Activated T-cell treated with anti-CD3 and anti-CD28 coated beads, Interleukin-2, amount 50 U/mL, for 1 hour (primary cell): ENCODE measurements at places on chromosomes 7 and 10.

DNA sequence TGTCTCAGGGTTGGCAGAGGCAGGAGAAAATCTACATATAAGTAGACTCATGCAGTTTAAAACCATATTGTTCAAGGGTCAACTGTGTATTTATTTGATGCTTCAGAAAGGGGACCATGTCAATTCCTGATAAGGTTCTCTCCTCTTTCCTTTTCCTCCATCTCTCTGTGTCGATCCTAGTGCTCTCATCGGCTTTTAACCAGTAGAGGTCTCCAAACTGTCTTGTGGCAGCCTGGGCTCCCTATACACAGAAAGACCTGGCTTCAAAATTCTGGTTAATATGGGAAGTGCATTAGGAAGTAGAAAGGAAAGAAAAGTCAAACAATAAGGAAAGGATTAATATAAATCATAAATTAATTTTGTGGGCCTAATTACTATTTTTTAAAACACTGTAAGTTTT is 304.4 kb upstream of the C7orf33 start:
- DNase-seq = no peak

- DNase-seq = no peak
Observed at GRCh38 chr10:90407131-90407530, 450.7 kb downstream of the HTR7 start.

DNA sequence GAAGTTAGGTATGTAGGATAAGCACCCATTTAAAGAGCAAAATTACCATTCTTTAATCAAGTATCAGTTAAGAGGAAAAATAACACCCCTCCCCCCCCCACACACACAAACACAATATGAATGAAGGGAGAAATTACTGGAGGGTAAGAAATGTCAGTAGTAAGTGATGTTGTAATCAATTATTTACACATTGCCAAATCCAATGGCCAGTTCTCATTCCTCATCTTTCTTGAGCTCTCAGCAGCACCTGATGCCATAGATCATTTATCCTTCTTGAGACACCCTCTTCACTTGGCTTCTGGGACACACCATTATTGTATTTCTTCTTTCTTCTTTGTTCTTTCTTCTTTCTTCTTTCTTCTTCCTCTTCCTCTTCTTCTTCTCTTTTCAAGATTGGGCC is 33.7 kb upstream of the FAM3C start:
- no peak for DNase-seq

GRCh38 chr7:35802102-35802466 is 1.2 kb downstream of the SEPTIN7 start:
- no peak for DNase-seq

DNA sequence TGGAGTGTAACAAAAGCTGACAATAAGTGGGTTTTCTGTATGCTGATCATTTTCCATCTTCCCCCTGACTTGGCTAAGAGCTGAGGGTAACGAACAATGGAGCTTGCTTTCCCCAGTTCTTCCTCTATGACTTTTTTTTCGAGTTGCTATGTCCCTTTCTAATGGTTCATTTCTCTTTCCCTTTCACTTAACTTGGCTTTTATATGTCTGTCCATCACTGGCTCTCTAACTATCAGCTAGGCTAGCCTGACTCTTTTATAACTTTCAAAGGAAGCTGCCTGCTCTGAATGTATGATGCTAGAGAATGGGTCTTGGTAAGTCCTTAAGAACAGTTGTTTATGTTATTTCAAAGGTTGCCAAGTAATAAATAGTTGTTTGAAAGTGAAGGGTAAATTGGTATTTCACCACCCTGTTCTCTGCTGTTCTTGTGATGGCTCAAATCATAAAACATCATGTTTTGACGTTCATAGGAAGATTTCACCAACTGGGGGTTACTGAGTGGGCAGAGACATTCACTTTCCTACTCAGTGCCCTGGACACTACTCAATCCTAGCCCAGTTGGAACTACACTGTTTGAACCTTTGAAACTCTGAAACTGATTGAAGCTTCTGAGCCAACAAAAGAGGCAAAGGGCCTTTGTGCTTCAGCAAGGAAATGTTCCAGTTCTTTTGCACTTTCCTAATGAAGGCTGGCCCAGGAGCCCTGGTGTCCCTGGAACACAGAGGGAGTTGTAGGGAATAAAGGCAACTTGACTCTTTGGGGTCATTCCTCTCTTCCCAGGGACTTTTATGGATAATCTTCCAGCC is 85.4 kb upstream of the PHYHIPL start:
- no peak for DNase-seq

- no peak for DNase-seq
Observed at GRCh38 chr10:106395041-106395749, 769.3 kb downstream of the SORCS1 start.

DNA sequence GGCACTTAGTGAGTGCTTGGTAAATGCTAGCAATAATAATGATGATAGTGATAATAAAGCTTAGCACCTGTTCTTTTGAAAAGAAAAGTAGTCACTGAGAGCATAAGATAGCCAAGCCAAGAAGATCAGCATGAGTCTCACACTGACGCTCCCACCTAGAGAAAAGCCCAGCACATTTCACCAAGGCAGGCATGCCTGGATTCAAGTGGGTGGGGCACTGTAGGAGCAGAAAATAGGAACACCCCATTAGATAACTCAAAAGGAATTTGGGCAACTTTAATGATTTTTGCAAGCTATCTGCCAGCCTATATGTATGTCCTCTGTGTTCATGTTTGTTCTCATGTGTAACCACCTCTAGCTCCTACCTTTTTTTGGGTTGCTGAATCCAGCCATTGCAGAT is 18.1 kb upstream of the SORBS1 start:
- no peak for DNase-seq

DNA sequence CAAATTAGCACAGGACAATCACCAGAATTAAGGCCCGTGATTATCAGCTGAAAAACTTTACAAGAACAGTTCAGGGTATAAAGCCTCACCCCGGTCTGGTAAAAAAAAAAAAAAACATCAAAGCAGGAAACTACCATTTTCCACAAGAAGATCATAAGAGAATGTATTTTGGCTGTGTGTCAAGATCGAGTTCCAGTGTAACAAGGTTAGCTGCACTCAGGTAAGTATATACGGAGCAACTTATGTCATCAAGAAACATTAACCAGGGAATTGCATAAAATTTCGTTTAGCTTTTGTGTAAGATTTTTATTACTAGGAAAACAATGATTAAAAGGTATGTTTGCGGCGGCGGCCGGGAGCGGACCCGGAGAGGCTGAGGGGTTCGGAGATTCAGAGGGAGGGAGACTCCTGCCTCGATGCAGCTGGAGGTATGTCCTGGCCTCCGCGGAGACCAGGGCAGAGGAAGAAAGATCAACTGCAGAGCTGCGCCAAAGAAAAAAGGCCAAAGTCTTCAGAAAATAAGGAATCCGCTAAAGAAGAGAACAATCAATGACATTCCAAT is 533.8 kb upstream of the CNTNAP2 start:
- DNase-seq = no peak

- DNase-seq = peak; percentile 49
Observed at GRCh38 chr7:142788303-142789289, 17.8 kb downstream of the PRSS2 start.

- no peak for DNase-seq
Observed at GRCh38 chr10:3472287-3473051, 299.9 kb upstream of the PITRM1 start.
